NCI-H1694 (cell line): ENCODE measurements at places on chromosomes 2 and 18.

GRCh38 chr2:99403524-99403923 is 66.3 kb downstream of the EIF5B start:
- no peak for DNase-seq

GRCh38 chr2:197958592-197959150 is 154.3 kb downstream of the PLCL1 start:
- DNase-seq: no peak

- DNase-seq: no peak
Observed at GRCh38 chr2:171086352-171087290, 74.1 kb downstream of the TLK1 start.

- no peak for DNase-seq
Observed at GRCh38 chr2:23635442-23636340, 250.7 kb downstream of the KLHL29 start.

DNA sequence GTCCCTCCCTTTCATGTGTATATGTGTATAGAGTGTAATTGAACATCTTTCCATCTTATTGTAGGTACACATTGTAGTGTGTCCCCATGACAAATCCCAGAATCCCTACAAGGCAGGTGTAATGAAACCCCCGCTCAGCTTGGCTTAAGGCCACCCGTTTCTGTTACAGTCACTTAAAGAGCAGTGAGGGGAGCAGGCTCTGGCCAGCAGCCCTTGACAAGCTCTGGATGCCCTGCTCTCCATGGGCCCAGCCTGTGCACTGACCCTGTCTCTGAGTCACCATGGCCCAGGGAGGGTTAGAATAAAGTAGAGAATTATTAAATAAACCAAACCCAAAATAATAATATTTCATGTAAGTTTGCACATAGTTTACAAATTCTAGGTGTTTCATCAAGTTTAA is 17.2 kb upstream of the MAL start:
- DNase-seq: no peak

GRCh38 chr2:109648041-109648527 is 33.9 kb downstream of the SOWAHC start:
- DNase-seq: no peak

GRCh38 chr2:28394997-28395333 is 2.3 kb downstream of the FOSL2 start:
- DNase-seq: no peak

DNA sequence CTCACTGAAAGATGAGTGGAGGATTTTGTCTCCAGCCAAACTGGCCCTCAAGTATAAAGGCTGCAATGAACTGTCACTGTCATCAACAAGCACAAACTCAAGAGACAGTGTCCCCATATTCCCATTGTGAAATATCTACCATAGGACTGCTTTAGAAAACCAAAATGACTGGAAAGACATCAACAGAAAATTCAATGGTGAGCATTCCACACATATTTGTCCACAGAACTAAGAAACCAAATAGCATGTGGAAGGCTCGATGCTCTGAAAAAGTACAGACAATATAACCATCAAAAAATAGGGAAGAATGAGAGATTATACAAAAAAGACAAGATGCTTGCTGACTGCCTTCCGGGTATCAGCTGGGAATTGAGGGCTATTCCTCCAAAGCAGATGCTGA is 37.6 kb downstream of the TGFBRAP1 start:
- no peak for DNase-seq

DNA sequence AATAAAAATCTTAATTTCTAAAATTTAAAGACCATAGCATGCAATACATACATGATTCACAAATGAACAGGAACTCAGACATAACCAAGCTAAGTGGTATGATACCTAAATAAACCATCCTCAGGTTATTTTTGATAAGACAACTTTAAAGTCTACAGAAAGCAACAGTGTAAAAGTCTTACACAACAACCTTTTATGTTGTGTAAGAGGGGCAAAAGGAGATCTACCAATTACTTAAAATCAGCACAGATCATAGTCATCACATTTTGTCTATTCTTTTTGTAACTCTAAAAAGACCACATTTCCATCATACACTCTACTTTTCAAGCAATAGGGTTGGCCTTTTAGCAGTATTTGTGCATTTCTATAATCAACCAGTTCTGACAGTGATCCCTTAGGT is 16.3 kb downstream of the SP3 start:
- DNase-seq: no peak

DNA sequence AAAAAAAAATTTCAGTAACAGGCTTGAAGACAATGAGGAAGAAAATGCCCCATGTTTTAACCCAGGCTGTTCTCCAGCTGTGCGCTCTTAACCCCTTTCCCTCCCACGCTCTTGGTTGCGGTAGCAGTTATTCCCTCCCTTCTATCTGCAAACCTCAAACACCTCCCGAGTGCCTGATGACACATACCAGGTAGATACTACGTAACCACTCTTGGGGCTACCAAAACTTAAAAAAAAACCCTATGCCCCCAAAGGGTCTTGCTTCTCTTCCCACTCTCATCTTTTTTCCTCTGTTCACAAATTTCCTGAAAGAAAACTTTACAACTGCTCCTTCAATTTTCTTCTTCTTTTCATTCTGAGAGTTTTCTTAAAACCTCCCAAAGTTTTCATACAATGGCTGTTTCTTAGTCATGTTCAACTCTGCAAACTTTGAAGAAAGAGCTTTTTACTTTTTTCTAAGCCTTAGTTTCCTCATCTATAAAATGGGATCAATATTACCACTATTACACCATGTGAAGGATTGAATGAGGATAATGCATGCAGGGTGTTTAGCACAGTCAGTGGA is 4.9 kb upstream of the DRC1 start:
- no peak for DNase-seq

DNA sequence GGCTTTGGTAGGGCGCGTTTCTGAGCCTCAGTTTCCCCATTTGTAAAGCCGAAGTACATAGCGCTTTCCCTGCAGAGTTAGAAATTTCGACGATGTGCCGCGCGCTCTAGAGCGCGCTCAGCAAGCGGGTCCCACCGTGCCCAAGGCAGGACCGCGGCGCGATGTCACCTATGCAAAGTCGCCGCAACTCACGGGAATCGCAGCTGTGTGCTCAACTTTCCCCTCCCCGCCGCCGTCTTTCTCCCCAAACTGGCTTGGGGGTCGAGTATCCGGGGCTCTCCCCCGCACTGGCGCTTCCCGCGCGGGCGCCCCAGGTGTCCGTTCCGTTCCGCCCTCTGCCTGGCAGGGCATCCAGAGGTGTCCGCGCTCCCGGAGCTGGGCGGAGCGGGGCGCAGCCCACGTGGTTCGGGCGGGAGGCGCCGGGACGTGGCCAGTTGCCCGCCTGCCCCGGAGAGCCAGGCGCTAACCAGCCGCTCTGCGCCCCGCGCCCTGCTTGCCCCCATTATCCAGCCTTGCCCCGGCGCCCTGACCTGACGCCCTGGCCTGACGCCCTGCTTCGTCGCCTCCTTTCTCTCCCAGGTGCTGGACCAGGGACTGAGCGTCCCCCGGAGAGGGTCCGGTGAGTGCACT is at the start of gene MLPH:
Gene MLPH (plus strand): TSS at position 433 of the 630 bp plus-strand sequence. CDS start 6,176 bp downstream, outside the sequence.
- no peak for DNase-seq

- DNase-seq: no peak
Observed at GRCh38 chr2:225600444-225600843, 200.9 kb downstream of the NYAP2 start.

- DNase-seq: no peak
Observed at GRCh38 chr2:74653589-74653984, 460 bp upstream of the SEMA4F start.

DNA sequence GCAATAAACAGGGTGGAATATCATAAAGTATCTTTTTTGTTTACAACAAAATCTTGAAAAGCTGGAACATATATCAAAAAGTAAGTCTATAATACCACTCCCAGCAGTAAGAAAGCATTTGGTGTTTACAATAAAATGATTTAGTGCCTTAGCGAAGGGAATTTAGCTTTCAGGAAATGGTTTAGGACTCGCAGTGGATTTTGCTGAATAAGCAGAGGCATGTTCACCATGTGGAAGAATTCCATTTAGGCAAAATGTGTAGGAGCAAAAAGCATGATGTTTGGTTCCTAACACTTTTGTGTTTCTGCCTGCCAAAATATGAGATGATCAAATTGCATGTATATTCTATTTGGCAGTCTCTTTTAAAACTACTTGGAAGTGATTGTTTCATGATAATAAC is 163.6 kb downstream of the AGPS start:
- DNase-seq: no peak

- DNase-seq: no peak
Observed at GRCh38 chr2:169362894-169363559, 693 bp upstream of the LRP2 start.

DNA sequence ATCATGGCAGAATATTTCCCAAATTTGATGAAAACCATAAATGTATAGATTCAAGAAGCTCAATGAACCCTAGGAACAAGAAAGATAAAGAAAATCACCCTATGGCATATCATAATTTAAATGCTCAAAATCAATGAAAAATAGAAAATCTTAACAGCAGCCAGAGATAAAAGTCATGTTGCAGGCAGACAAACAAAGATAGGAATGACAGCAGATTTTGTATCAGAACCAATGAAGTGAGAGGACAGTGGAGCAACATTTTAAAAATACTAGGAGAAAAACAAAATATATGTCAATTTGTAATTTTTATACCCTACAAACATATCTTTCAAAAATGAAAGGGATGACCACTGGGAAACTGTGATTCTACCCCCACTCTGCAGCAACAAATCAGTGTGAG is 203.3 kb downstream of the PIEZO2 start:
- DNase-seq: no peak

GRCh38 chr2:149737896-149738295 is 150.3 kb upstream of the MMADHC start:
- DNase-seq: no peak

- DNase-seq: no peak
Observed at GRCh38 chr2:144415386-144415785, 104.5 kb downstream of the ZEB2 start.

DNA sequence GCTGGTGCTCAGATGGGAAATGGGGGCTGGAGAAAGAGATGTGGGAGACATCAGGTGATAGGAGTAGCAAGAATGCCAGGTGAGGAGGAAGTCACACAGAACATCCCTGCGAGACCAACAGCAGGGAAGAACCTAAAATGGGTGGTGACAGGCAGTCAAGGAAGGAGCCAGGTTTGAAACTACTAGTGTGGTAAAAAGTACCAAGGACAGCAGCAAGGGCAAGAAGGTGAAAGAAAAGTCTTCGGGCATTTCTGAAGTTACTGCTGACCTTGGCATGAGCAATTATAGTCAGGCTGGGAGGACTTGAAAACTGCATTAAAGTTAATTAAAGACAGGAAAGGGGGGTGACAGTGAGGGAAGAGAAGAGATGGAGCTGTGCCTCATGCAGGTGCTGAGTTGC is 410.4 kb downstream of the RAD51AP2 start:
- no peak for DNase-seq
